CD4-positive, CD25-positive, alpha-beta regulatory T cell (primary cell): ENCODE measurements at places on chromosomes 16 and 17. TPM values are rescaled to one million over a fixed set of nuclear protein-coding genes. Genes with fewer than 3 reads are reported as not detected.

SAP30BP gene
- polyA plus RNA-seq: 82.6 TPM

TEX19 gene
- not detected for polyA plus RNA-seq

- DNase-seq: no peak
Measured at GRCh38 chr17:7580604-7581575, 1.5 kb downstream of the CD68 start.

DNA sequence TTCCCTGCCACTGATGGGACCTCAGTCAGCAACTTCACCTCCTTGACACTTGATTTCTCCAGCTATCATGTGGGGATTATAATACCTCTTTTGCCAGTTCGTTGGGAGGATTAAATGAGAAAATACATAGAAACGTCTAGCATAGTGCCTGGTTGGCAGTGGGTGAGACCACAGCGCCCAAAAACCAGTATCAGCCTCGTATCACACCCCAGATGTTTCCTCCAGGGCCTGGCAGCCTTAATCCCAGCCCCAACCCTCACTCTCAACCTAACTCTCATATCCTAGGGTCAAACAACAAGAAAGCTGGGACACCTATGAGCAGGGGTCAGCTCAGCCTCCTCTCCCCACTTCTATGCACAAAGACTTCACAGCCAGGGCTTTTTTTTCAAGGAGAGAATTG lies 14.0 kb upstream of the C16orf78 start:
- no peak for DNase-seq

DNA sequence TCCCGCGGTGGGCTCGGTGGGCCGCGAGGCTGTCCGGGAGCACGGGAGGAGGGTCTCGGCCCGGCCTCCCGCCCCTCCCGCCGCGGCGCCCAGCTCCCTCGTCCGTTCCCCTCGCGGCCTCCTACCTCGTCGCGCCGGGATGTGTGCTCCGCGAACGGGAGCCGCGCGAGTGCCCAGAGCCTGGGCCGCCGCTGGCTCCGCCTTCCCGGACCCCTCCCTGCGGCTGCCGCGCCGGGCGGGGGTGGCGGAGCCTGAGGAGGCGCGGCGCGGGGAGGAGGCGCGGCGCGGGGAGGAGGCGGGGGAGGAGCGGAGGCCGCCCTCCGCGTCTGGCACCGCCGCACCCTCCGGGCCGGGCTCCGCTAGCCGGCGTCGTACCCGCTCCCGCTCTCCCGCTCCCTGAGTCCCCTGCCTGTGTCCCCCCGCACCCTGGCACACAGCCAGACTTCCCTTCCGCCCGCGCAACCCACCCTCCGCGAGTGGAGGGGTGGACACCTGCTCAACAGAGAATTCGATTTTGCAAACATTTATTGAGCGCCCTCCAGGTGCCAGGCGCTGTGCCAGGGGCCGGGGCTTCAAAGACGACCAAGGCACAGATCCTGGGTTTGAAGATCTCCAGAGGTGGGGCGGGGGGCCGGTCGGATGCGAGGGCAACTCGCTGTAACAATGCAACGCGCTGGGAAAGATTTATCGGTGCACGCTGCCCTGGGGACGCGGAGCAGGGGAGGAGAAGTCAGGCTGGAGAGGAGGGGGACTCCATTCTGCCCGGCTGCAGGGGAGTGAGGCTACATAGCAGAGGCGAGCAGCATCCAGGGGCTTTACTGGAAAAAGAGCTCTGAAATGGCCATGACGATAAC lies at the start of gene MPP3:
Gene MPP3, minus strand, starts transcription at position 171 of the 854 bp plus-strand sequence. CDS start 1,240 bp downstream, outside the sequence.
- DNase-seq: peak; percentile 17

GRCh38 chr17:56681561-56682266 lies 88.2 kb downstream of the NOG start:
- no peak for DNase-seq

GRCh38 chr17:57178839-57179238 lies 77.5 kb upstream of the MSI2 start:
- peak; percentile 2 for DNase-seq

DNA sequence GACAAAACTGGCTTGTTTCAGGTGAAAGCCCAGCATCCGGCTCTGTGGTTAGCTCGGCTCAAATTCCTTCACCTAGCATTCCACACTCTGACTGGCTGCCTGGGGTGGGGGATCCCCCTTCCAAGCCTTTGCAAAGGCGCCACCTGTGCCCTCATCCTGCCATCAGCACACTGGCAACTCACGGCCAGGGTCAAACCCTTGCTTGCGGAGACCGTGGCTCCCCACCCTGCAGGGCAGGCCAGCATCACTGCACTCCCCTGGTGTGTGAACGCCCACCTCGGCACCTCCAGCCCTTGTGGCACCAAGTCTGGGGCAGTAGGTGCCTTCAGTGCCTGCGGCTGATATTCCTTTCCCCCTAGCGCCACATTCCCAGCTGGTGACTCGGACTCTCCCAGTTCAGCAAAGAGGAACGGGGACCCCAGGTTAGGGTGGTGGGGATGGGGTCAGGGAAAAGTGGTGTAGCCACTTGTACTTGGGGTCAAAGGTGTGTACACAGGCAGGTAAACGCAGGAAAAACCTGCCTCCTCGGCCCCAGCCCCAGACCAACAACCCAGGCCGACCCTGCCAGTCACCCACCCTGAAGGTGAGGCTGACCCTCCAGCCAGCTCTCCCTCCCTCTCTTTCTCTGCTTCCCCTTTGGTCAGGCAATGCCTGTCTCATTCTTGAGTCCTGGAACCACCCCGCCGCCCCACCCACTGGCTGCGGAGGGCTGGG lies 1.1 kb downstream of the FLII start:
- no peak for DNase-seq

DNA sequence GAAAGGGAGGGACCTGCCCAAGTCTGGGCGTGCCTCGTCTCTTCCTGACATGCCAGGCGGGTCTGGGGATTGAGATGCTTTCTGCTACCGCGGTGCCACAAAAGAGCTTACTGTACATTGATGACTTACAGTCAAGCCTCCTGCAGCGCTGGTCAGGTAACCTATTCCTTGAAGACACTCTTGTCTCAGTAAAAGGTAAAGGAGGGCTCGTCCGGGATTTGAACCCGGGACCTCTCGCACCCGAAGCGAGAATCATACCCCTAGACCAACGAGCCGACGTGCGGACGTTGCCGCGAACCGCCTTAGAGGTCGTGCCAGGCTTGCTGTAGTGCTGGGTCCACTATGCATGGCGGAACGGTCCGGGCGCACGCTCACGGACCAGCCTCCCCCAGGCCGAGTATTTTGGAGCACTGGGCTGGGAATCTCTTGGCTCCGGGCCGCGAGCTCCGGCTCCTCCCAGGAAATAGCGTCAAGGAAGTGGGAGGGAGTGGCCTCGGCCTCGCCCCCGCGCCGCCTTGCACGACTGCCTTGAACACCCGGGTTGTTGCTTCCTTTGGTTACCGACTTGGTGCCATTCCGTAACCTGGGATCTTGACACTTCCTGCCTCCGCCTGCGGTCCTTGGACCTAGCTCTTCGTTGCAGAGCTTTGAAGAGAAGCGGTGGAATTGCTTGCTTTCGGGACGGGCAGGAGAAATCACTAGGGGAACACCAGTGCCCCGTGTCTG lies 12.4 kb upstream of the AURKB start:
- DNase-seq: peak; percentile 80

- no peak for DNase-seq
Measured at GRCh38 chr16:57679767-57680482, 11.8 kb downstream of the ADGRG3 start.

DNA sequence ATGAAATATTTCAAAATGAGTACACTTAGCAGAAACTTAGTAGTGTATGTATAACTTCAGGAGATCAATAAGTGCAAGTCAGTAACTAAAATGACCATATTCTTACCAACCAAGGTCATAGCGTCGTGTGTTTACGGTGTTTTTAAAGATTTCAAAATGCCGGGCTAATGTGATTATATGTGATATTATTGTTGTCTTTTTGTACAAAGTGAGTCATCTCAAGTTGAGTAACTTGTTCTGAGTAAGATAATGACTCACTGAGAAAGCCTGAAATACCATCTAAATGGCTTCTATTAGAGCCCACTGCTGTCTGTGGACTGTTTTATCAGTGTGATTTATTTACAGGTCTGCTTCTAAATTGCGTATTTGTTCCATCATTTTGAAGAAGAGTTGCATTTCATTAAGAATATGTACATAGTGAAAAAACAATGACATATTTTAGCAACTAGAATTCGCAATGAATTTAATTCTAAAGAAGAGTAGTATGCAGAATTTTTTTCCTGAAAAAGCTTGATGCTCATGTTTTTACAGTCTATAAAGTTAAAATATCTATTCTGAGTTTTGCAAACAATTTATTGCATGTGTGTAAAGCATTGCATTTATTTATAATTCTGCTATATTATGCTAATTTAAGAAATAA lies 12.7 kb downstream of the KRT12 start:
- no peak for DNase-seq

GRCh38 chr17:27241346-27241946 lies 52.5 kb upstream of the WSB1 start:
- no peak for DNase-seq

GRCh38 chr17:983921-984320 lies 4.3 kb upstream of the NXN start:
- DNase-seq: no peak

- DNase-seq: no peak
Measured at GRCh38 chr16:69368866-69369265, 16.9 kb downstream of the TERF2 start.

DNA sequence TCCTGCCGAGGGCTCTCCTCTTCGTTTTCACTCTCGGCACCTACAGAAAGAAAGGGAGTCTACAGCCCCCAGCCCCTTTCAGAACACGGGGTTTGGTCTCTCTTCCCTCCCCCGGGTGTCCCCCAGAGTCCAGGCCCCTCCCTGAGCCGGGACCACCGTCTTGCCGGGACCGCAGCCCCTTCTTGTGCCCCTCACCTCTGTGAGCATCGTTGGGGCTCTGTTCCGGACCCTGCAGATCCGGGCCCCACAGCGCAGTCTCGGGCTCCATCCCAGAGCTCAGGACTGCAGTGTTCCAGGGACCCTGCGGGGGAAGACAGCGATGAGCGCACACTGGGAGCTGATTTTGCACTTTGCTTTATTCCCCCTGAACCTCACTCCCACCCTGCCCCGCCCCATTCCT lies 2.8 kb downstream of the ZNF629 start:
- no peak for DNase-seq

GRCh38 chr17:19728084-19728495 lies 11.7 kb upstream of the SLC47A2 start:
- no peak for DNase-seq

DNA sequence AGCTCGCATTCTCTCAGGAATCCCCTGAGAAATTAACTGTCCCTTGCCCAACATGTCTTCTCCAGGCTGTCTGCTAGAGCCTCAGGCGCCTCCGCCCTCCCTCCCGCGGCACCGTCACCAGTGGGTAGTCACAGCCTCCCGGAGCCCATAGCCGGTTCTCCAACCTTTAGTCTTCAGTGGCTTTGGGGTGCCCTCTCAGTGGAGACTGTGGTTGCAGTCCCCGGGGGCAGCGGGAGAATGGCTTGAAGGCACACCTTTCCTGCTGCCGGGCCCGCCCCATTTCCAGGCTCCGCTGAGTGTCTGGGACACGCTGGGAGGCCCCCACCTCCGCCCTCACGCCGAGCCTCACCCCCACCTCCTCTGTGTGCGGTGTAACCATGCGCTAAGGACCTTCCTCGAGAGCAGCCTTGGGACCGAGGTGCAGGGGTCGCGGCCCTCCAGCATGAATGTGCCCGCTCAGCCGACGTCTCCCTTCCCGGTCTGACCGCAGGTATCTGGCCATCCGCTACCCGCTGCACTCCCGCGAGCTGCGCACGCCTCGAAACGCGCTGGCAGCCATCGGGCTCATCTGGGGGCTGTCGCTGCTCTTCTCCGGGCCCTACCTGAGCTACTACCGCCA lies 1.7 kb downstream of the GALR2 start:
- DNase-seq: no peak

DNA sequence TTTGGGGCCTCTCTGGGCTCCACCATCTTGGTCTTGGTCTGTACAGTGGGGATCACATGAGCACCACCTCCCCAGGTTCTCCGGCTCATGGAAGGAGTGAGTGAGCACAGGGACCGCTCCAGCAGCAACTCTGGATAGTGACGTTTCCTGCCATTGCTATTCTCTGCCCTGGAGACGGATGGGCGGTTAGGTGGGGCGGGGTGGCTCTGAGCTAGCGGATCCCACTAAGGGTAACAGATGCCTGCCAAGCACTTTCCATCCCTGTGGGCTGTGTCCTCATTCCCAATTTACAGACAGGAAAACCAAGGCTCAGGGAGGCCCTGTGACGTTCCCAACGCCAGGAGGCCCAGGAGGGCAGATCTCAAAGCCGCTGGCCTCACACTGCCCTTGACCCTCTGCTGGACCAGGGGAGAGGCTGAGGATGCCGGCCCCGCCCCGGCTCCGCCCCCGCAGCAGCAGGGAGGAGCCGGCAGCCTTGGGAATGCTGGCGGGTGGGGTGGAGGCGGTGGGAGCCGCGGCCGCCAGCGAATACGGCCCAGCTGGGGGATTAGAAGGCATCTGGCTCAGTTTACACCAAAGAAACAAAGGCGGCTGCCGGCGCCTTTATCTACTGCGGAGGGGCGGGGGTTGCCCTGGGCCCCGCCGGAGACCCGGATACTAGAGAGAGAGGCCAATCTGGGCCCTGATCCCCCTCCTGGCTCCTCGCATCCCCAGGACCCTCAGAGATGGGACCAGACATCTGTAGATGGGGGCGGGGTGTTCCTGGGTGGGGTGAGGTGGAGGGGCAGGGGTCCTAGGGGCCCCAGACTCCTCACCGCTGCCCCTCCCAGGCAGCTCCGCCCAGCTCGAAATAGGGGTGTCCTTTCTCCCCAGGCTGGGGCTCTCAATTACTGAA lies 122.3 kb upstream of the CIBAR2 start:
- no peak for DNase-seq

DNA sequence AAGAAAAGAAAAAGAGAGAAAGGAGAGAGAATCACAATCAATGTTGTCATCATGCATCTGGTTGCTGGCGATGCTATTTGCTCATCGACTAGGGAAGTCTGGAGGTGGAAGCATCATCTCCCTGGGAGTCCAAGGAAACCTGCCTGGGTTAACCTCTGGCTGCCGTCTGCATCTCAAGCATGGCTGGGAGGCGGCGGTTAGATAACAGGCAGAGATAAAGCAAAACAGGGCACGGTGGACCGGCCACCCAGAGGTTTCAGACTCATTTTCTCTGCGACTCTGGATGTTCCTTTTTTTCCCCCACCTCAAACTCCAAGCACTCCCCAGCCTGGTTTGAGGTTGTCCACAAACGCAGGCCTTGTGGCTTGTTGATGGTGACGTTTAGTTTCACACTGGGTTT lies 161.2 kb downstream of the ENGASE start:
- no peak for DNase-seq
